ENCODE measurements at places on chromosomes 2 and 18.
A peak's percentile ranks its signal among the peaks of the same experiment; 100 is the strongest.

DNA sequence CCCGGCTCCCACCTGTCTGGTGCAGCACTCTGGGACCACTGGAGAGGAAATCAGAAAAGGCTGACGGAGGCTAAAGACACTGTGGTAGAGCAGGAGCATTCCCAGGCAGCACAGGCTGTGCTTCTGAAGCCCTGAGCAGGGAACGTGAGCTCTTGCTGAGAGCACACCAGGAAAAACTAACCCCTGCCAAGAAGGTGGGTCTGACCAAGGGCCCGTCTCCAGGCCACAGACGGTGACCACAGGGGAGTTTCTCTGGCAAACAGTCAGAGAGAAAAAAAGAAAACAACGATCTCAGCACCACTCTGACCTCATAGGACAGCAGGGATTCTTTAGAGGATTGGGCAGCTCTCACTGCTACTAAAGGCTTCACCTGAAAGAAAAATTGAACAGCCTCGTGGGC is 201.4 kb downstream of the AFF3 start:
- no peak for DNase-seq

GRCh38 chr2:60515721-60516226 is 37.7 kb downstream of the BCL11A start:
- DNase-seq = peak; percentile 96

DNA sequence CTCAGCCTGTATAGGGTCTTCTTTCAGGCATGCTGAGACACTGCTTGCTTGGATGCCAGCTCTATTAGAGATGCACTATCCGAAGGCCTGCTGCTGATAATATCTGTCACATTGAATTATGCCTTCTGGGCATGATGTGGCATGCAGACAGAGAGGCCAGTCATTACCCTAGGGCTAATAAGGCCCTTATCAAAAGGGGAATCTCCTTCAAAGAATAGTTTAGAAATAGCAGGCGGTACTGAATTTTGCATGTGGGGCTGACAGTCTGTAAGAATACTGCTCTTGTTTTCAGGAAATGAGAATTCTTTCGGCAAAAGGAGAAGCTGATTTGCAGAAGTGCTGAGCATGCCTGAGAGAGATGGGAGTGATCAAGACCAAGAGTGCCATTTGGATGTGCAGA is 13.1 kb upstream of the LHCGR start:
- peak; percentile 84 for DNase-seq

DNA sequence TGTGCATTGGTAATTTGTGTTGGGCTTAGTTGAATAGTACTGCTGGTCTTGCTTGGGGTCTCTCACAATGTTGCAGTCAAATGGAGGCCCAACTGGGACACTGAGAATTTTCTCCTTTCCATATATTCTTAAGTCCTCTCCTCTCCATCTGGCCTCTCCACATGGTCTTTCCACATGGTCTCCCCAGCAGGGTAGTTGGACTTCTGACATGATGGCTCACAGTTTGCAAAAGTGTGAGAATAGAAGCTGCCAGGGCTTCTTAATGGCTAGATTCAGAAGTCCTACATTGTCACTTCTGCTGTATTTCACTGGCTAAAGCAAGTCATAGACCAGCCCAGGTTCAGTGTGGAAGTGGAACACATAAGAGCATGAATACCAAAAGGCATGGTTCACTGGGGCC is 318.5 kb upstream of the TNP1 start:
- no peak for DNase-seq

GRCh38 chr2:13578547-13578946 is 861.8 kb downstream of the TRIB2 start:
- DNase-seq = no peak
